ENCODE measurements at places on chromosomes 1 and 21. TPM values are rescaled to one million over a fixed set of nuclear protein-coding genes. Genes with fewer than 3 reads are reported as not detected.

- no peaks in the 10 kb centered on the region for H3K36me3 ChIP-seq
- H3K4me1 ChIP-seq = no peaks in the 10 kb centered on the region
- no peaks in the 10 kb centered on the region for H3K27me3 ChIP-seq
- no peak overlapping the region for H3K27ac ChIP-seq
- DNase-seq = no peak
- no peak overlapping the region for H3K4me3 ChIP-seq
These were observed 230.1 kb downstream of the DUSP10 start for GRCh38 chr1:221511797-221512196.

DNA sequence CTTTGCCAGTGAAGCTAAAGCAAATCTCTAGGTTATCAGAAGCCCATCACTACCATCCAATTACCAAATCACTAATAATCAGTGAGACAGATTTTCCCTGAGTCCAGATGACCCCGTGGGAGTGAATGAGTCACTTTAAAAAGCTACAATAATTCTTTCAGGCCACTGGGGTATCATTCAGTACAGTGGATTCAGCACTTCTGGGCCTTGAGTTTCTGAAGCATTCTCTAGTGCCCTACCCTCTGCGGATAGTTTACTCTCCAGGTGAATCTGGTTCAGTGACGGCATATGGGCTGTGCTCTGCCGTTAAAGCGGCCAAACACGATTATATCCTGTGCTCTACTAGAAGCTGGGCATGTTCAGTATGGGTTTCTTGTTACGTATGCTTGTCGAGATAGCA lies 26.1 kb downstream of the NR5A2 start:
- no peak for DNase-seq
- no peak overlapping the region for H3K4me3 ChIP-seq
- no peaks in the 10 kb centered on the region for H3K27me3 ChIP-seq
- H3K36me3 ChIP-seq = no peaks in the 10 kb centered on the region
- H3K27ac ChIP-seq = no peak overlapping the region
- no peaks in the 10 kb centered on the region for H3K4me1 ChIP-seq

The ARHGEF19 gene
- 5.1 TPM for polyA plus RNA-seq

The CDA gene
- not detected for polyA plus RNA-seq

The FCRL1 gene
- polyA plus RNA-seq = 0.18 TPM

The DIO1 gene
- not detected for polyA plus RNA-seq

DNA sequence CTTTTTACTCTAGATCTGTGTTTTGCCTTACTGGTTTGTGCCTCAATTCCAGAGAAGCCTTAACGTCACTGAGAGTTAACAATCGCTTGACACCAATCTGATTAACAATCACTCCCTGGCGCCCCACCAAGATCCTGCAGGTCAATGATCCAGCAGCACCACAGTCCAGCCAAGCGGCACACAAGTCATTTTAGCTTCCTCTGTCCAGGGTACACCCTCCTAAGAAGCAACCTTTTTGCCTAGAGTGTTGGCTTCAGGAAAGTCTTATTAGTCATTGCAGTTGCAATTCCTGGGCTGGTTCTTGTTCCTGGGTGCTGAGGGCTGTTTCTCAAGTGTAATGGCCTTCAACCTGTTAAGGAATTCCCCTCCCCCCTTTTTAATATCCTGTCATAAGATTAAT lies 323.0 kb upstream of the USP25 start:
- no peaks in the 10 kb centered on the region for H3K27me3 ChIP-seq
- DNase-seq = no peak
- H3K4me1 ChIP-seq = no peaks in the 10 kb centered on the region

- no peak overlapping the region for H3K27ac ChIP-seq
- H3K27me3 ChIP-seq = peaks cover 4% of the 10 kb centered on the region
- no peak overlapping the region for H3K4me3 ChIP-seq
- peaks cover 3% of the 10 kb centered on the region for H3K4me1 ChIP-seq
These were observed 941 bp downstream of the ELAVL4 start for GRCh38 chr1:50109647-50110075.

- no peak for DNase-seq
- no peak overlapping the region for H3K4me3 ChIP-seq
- no peaks in the 10 kb centered on the region for H3K36me3 ChIP-seq
- no peak overlapping the region for H3K27ac ChIP-seq
- peaks cover 20% of the 10 kb centered on the region for H3K4me1 ChIP-seq
These were observed 361 bp downstream of the INSRR start for GRCh38 chr1:156858555-156858956.

The SPAG17 gene
- polyA plus RNA-seq = not detected

- no peaks in the 10 kb centered on the region for H3K36me3 ChIP-seq
- no peak overlapping the region for H3K27ac ChIP-seq
- DNase-seq = no peak
- no peaks in the 10 kb centered on the region for H3K27me3 ChIP-seq
- H3K4me3 ChIP-seq = no peak overlapping the region
- no peaks in the 10 kb centered on the region for H3K4me1 ChIP-seq
These were observed 335.5 kb downstream of the COL11A1 start for GRCh38 chr1:102772831-102773230.

DNA sequence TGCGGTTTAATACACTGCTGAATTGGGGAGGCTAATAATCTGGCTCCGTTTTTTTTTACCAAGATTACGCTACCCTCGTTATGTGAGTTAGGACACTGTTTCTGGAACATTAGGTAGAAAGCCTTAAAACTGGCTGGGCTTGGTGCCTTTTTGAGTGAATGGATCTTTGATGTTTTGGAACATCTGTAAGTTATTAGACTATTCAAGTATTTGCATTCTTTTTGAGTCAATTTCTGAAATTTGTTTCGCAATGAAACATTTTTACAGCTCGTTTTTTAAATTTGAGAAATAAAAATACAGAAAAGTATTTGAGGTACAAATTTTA lies 106.9 kb downstream of the LTN1 start:
- no peaks in the 10 kb centered on the region for H3K27me3 ChIP-seq
- H3K4me1 ChIP-seq = peaks cover 14% of the 10 kb centered on the region
- peaks cover 4% of the 10 kb centered on the region for H3K36me3 ChIP-seq
- peak overlapping the region; percentile 80 for H3K27ac ChIP-seq

The CFHR5 gene
- polyA plus RNA-seq = not detected

DNA sequence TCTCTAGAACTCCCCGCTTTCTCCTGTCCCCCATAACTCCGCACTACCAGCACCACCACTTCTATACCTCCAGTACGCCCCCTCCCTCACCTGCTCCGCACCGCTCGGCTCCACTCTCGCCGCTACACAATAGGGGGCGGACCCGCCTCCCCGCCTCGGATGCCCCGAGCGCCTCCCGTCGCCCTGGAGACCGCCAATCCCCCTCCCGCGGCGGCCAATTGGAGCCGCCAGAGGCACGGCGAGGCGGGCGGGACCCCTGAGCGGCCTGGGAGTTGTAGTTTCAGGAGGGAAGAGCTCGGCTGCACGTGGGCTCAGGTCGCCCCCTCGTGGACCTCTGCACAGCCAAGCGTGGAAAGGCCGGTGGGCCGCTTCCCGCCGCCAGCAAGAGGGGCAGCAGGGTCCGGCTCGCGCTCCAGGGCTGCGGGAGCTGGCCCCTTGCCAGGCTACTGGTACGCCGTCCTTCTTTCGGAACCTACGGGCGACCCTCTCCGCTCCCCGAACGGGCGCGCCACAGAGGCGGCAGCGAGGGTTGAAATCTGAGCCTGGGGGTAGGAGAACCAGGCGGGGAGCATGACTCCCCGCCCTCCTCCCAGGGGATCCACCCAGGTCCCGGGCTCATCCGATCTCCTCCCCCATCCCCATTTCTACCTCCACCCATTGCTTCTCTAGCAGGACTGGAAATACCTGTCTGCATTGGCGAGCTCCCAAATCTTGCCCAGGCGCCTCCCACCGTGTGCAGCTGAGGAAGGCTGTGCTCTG lies at the start of gene IGSF9:
TSS of gene IGSF9 (minus strand) at position 131 of the 759 bp plus-strand sequence. CDS start 2,159 bp downstream, outside the sequence.
- H3K27me3 ChIP-seq = peaks cover 11% of the 10 kb centered on the region
- DNase-seq = peak; percentile 73
- peaks cover 7% of the 10 kb centered on the region for H3K4me1 ChIP-seq
- H3K4me3 ChIP-seq = peak within 1 kb of the TSS; percentile 57
- H3K27ac ChIP-seq = no peak within 1 kb of the TSS
- H3K36me3 ChIP-seq = no peaks in the 10 kb centered on the region

DNA sequence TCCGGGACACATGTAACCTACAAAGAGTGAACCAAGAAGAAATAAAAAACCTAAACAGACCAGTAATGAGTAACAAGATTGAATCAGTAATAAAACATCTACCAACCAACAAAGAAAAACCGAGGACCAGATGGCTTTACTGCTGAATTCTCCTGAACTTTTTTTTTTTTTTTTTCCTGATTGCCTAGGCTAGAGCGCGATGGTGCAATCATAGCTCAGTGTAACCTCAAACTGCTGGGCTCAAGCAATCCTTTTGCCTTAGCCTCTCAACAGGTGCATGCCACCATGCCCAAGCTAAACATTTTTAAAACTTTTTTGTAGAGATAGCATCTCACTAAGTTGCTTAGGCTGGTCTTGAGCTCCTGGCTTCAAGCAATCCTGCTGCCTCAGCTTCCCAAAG lies 11.2 kb upstream of the FGGY start:
- no peak for DNase-seq
- no peak overlapping the region for H3K27ac ChIP-seq
- no peaks in the 10 kb centered on the region for H3K4me1 ChIP-seq
- H3K27me3 ChIP-seq = no peaks in the 10 kb centered on the region

GRCh38 chr1:52424813-52425212 lies 20.4 kb downstream of the PRPF38A start:
- H3K27ac ChIP-seq = peak overlapping the region; percentile 63
- no peaks in the 10 kb centered on the region for H3K36me3 ChIP-seq
- H3K4me3 ChIP-seq = no peak overlapping the region
- H3K27me3 ChIP-seq = no peaks in the 10 kb centered on the region
- peak; percentile 31 for DNase-seq

DNA sequence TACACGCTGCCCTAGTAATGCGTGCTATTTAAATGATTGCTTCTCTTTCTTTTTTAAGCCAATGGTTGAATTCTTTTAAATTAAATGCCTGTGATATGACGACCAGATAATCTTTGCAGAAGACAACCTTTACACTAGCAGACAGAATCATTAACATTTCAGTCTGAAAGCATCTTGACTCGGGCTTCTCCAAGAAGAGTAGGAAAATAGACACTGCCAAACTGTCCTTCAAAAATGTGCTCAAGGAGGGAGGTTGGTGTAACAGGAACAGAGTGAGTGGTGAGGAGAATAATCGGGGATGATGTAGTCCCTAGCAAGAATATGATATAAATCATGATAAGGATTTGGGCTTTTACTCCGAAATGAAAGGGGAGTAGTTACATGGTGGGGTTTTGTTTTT lies 6.6 kb upstream of the B3GALNT2 start:
- no peaks in the 10 kb centered on the region for H3K4me1 ChIP-seq
- DNase-seq = no peak
- no peaks in the 10 kb centered on the region for H3K27me3 ChIP-seq
- no peak overlapping the region for H3K27ac ChIP-seq

DNA sequence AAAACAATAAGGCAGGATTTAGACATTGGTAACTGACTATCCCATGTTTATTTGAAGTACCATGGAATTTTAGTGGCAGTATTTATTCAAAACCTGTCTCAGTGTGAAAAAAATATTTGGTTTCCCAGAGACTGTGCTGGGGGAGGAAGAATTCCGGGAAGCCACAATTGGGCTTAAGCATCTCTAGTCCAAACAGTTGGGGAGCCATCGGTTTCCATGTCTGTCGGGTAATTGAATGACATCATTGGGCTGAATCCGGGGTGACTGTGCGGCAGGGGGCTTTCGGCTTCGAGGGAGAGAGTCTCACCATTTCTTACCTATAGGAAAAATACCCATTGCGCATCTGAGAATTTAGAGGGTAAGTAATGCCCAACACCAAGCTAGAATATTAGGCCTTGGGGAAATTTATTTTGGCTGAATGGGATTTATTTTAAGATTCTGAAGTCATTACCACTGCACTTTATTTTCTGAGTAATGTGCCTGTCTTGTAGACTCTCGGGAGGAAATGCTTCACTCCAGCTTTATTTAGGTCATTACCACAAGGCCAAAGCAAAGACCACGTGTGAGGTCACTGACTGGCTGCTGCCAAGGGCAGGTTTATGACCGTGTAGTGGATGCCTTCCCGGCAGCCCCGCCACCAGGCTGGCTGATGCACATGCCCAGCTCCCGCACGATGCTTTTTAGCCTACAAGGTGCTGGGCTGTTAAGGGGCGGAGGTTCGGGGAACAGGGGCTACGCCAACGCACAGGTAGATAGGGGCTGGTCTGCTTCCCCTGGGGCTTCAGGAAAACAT lies 23.1 kb upstream of the UMODL1 start:
- DNase-seq = no peak
- no peaks in the 10 kb centered on the region for H3K36me3 ChIP-seq
- H3K4me1 ChIP-seq = no peaks in the 10 kb centered on the region
- no peak overlapping the region for H3K4me3 ChIP-seq

DNA sequence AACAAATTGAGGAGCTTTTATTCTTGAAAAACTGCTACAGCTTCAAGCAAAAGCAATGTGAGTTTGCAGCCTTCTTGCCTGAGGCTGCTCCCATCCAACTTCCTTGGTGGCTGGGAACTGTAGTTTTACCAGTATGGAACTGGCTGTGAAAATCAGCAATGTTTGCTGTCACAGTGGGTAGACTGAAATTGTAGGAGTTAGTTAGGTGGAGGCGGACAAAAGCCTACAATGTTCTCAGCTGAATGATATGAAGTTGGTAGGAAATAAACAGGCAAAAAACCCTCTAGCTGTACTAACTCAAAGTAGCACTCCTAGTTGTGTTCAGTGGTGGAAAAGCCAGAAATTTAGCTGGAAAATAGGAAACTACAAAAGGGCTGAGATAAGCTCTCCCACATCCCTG lies 18.5 kb downstream of the HAX1 start:
- H3K4me3 ChIP-seq = no peak overlapping the region
- no peaks in the 10 kb centered on the region for H3K4me1 ChIP-seq
- no peaks in the 10 kb centered on the region for H3K36me3 ChIP-seq
- DNase-seq = no peak

- no peak overlapping the region for H3K4me3 ChIP-seq
- no peaks in the 10 kb centered on the region for H3K4me1 ChIP-seq
- H3K27me3 ChIP-seq = no peaks in the 10 kb centered on the region
- no peak for DNase-seq
- no peaks in the 10 kb centered on the region for H3K36me3 ChIP-seq
These were observed 116.1 kb downstream of the ATP5PO start for GRCh38 chr21:33799378-33800090.

The TFF1 gene
- polyA plus RNA-seq = not detected
